ENCODE measurements at places on chromosomes 2 and 18.

- no peak for DNase-seq
These were observed 300.6 kb downstream of the EIPR1 start for GRCh38 chr2:3076848-3077642.

DNA sequence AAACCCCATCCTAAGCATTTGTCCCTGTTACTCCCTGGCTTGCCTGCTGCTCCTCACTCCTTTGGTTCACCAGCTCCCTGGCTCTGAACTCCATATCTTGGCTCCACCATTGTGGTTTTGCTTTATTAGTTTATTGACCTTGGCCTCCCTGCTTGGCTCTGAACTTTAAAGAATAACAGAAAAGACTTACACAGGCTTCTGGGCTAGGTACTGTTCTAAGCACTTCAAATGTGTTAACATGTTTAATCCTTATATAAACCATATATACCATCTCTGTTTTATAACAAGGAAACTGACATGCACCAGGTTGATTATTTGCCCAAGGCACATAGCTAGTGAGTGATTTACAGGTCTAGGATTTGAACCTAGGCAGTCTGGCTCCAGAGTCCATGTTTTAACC is 149.7 kb upstream of the CAPN13 start:
- no peak for DNase-seq

DNA sequence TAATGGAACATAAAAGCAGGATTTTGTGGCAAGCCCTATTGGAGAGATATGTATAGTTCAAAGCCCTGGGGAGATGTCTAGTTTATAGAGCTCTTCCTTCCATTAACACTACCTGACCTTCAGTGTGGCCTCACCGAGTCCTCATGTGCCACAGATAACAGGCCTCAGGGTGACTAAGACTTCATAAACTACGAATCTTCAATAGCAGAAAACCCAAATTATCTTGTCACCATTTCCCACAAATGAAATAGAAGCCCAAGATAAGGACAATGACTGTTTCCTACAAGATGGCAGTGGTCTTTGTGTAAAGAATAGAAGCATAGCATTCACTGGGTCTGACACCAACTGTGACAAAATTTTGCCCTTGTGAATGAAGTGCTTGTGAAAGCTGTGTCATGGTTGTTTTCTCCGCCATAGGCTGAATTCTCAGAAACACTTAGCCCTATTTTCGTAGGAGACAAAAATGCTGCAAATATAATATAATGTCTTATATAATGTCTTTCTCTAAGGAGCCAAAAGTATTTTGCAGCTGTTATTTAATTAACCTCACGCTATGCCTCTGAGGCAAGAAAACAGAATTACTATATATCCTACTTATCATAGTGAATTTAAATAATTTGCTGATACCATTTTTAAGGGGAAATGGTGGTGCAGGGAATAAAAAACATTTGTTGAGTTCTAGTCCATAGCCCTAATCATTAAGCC is 136.7 kb upstream of the CWC22 start:
- DNase-seq: no peak

DNA sequence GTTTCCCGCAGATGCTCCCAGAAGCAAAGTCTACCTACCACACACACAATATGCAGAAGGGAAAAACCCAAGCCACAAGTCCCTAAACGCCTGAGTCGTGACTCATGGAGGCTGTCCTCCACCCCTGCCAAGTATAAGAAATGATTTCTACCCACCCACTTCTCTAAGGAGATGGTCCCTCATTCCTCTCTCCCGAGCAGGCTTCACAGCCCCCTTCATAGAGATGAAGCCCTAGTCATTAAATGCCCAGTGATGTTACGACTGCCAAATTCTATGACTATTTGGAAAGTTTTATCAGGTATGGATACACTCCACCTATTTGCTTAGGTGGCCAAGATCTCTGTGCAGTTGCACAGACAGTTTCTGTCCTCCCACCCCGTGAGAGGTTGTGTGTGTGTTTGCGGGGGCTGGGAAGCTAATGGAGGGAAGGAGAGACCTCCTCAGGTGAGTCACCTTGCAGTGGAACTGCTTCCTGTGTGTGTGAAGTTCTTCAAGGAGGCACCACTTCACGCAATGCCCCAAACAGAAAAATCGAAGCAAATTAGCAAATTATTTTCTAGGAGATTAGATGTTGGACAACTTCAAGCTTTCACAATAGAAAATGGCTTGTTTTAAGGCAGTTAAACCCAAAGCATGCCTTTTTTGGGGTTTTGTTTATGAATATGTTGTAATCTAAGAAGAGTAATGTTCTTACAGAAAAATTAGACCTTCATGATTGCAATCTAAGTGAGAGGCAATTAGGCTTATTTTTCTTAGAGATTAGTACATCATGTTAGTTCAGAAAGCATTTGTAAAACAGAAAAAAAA is 175.2 kb downstream of the TGIF1 start:
- peak; percentile 68 for DNase-seq

- no peak for DNase-seq
These were observed 41.0 kb downstream of the TRABD2A start for GRCh38 chr2:84839851-84840250.

- no peak for DNase-seq
These were observed 130.6 kb upstream of the OTX1 start for GRCh38 chr2:62920070-62920469.

GRCh38 chr2:100365434-100365833 is 43.1 kb upstream of the LONRF2 start:
- no peak for DNase-seq

- no peak for DNase-seq
These were observed 316.9 kb downstream of the TXNL1 start for GRCh38 chr18:56321470-56321869.

GRCh38 chr18:8609659-8610458 is 622 bp downstream of the RAB12 start:
- DNase-seq: no peak

GRCh38 chr2:100832885-100833284 is 12.9 kb downstream of the NPAS2 start:
- no peak for DNase-seq

DNA sequence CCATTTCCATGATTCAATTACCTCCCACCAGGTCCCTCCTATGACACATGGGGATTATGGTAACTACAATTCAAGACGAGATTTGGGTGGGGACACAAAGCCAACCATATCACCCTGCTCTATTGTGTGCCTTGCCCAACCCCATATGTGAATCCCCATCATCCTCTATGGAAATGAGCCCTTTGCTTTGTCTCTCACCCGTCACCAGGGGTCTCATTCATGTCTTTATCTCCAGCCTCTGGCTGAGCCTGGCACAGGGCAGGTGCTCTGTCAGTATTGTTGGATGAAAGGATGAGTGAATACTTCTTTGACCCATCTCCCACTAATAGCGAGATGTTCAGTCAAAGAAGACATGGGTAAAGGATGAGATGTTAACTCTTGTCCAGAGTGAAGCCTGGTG is 116.6 kb upstream of the LGALSL start:
- DNase-seq: no peak

GRCh38 chr2:61543062-61543461 is 4.9 kb upstream of the XPO1 start:
- DNase-seq: no peak

DNA sequence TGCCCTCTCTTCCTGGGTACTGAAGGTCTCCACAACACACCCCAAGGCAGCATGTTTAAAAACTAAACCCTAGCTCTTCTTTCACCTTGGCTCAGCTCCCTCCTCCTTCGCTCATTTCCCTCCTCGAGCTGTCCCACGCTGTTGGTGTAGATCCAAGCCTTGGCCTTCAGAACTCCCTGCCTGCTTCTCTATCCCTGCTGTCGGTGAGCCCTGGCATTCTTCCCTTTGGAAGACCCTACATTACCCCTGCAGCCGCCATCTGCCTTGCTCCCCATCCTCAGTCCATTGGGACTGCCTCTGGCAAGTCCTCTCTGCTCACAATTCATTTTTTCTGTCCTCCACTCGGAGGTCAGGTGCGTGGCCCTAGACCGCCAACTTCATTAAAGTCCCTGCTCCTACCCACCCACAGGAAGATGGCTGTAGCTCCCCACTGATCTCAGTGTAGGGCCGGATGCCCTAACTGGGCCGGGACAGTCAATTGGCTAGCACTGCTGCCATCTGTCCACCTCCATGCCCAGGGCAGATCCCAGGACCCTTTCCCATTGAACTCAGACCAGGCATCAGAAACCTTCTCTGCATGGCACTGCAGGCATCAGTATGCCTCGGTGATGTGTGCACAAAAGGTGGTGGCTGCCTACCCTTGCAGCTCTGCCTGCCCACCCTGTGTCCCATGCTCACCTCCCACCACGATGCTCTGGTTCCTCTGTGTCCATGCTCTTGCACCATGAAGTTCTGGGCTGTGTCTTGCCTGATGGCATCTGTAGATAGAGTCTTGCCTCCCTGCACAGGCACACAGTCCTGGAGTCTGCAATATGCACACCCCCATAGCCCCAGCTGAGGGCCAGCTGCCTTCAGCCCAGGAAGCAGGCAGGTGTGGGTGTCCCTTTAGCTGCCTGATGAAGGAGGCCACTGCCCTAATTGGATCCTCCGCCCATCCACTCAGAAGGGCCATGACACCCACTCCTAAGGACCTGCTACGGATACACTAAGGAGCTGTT is 5.7 kb downstream of the AMER3 start:
- no peak for DNase-seq

GRCh38 chr2:17228461-17228860 is 289.8 kb downstream of the RAD51AP2 start:
- DNase-seq: no peak

DNA sequence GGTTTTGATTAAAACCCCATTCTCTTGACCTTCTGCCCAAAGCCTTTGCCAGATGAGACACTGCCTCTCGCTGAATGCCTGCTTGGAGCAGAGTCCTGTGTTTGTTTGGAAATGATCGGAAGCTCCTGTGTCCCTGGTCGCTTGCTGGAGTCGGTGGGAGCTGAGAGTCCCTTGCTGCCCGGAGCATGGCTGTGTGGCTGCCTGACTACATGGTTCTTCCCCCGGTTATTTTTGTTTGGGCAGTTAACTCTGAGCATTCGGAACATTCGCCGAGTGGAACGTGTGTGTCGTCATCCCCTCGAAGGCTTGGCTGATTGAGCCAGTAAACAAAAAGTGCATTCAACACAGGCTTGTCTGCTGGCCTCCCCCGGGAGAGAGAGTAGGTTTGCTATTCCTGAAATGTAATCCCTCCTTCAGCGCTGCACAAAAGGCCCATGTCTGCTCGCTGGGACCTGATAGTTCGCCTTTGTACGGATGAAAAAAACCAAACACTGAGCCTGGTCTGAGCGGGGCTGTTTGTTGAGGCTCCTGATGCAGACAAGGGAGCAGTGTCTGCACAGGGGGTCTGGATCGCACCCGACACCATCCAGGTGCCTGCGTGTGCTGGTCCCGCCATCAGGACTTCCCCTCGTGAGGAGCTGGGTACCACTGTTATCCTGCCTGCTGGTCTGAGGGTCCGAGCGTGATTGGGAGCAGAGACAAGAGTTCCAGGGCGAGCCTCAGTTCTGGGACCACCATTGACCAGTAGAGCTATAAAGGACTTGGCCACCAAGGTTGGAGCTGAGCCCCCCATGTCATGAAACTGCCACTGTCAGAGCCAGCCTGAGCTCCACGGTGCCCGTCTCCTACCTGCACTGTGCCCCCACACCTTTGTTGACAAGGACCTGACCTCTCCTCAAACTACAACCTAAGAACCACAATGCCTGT is 83.8 kb downstream of the AGAP1 start:
- DNase-seq: no peak

DNA sequence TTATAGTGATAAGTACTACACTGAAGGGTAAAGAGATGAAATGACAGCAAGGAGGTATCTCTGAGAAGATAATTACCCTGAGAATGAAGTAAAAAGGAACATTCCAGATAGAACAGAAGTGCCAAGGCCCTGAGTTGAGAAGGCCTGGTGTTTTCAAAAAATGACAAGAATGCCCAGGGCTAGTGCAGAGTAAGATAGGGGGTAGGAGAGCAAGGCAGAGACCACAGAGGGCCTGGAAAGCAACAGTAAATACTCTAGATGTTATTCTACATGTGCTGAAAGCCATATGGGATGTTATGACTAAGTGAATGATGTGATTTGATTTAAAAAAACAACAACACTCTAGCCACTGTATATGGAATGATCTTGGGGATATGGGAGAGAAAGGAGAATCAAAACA is 52.3 kb downstream of the BAZ2B start:
- DNase-seq: no peak

GRCh38 chr18:44231936-44232335 is 448.8 kb upstream of the SETBP1 start:
- DNase-seq: no peak

- no peak for DNase-seq
These were observed 208.4 kb upstream of the MEX3C start for GRCh38 chr18:51405683-51406477.

- DNase-seq: no peak
These were observed 144.6 kb downstream of the TDRD15 start for GRCh38 chr2:21268197-21268877.

DNA sequence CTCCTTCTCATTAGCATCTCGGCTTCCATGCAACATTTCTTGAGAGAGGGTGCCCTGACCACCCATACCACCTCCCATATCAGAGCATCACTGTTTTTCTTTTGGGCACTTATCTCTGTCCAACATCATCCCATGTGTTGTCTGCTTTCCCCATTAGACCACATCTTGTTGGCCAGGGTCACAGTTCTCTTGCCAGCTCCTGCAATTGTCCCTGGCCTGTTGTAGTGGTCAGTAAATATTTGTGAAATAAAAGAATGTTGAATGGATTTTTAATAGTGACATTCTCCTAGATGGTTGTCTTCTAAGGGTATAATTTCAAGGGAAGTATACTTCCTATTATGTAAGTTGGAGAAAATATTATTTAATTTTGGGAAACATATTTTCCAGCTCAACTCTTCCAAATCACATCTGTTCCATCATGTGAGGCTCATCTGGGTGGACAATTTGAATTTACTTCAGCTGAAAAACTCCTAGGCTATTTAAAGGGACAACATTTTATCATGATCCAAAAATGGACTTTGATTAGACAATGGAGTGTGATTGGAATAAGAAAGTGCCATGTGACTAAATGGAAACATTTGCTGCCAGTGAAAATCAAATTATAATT is 83.0 kb downstream of the MOGAT1 start:
- DNase-seq: no peak

DNA sequence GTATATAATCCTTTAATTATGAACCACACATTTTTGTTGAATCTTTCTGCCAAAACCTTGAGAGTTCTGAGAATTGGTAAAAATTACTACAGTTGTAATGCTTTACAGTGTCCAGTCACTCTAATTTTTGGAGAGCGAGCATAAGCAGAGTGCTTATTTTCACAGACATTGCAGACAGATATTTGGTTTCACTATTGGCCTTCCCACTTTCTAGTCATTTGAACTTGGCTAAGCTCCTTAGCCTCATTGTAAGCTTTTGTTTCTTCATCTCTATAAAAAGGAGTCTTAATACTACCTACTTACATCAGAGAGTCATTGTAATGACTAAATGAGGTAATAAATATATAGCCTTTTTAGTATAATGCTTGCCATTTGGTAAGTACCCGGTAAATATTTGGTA is 80.4 kb downstream of the LCLAT1 start:
- no peak for DNase-seq

GRCh38 chr18:35201256-35201931 is 39.4 kb upstream of the ZNF397 start:
- no peak for DNase-seq

GRCh38 chr2:109370399-109371035 is 241.5 kb downstream of the SH3RF3 start:
- no peak for DNase-seq

GRCh38 chr18:27583466-27583865 is 398.4 kb upstream of the CHST9 start:
- DNase-seq: no peak

GRCh38 chr2:147712051-147712450 is 132.8 kb upstream of the ACVR2A start:
- DNase-seq: no peak

Measured in stimulated activated naive CD4-positive, alpha-beta T cell treated with Interleukin-2 at 50 U/mL for 16 hours (primary cell).